Endothelial cell of umbilical vein (primary cell): ENCODE measurements at places on chromosomes 2 and 18. TPM values are rescaled to one million over a fixed set of nuclear protein-coding genes. Genes with fewer than 3 reads are reported as not detected.

GRCh38 chr2:236083934-236084333 lies 84.3 kb downstream of the GBX2 start:
- DNase-seq, result no peak

DNA sequence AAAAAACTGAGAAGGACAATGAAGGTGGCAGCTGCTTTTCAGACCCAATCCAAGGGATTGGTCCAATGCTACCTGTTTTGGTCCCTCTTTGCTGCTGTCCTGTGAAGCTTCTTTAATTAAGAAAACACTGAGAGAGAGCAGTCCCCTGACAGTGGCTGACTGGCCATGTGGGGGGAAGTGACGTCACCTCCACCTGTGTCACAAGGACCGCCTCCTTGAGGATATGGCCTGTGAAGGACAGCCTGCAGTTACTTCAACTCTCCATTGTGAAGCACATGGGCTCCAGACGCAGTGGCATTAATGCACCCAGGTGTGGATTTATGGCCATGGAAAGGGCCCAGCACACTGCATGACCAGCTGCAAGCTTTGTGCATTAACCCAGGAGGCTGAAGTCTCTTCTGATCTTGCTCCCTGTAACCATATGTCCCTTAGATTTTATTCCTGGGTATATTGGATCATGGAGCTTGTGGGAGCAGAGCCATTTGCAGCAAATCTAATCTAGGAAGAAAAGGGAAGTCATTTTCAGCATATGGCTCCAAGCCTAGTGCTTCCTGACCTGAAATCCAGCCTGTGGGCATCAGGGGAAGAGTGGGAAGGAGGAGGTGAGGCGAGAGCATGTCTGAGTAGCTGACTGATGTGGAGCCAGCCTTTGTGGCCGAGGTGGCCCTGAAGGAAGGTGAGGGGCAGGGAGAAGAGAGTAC lies 32.2 kb downstream of the KIF5C start:
- no peak for DNase-seq

Gene NAT8
- total RNA-seq, result not detected in 2 replicates

Gene NOP58
- 70.6 and 71.4 TPM in 2 replicates for total RNA-seq
